Upper lobe of right lung (tissue), 1 donor: ENCODE measurements at places on chromosomes 4 and X. TPM values are rescaled to one million over a fixed set of nuclear protein-coding genes. Genes with fewer than 3 reads are reported as not detected.

GRCh38 chrX:48800574-48801279 lies 1.1 kb upstream of the HDAC6 start:
- no peak for DNase-seq

DNA sequence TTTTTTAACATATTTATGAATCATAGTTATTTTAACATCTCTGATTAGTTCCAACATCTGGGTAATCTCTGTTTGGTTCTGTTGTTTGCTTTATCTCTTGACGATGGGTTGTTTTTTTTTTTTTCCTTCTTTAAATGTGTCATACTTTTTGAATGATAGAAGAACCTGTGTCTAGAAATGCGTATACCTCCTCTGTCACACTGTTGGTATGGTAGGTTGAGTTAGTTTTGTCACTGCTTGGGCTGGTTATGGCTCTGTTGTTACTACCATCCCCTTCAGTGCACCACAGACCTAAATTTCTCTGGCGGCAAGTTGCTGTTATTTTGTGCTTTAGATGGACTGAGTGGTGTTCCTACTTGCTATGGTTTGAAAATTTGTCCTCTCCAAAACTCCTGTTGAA lies 16.8 kb downstream of the STIM2 start:
- no peak for DNase-seq

GPR34 gene
- 28.0 TPM for total RNA-seq

DNA sequence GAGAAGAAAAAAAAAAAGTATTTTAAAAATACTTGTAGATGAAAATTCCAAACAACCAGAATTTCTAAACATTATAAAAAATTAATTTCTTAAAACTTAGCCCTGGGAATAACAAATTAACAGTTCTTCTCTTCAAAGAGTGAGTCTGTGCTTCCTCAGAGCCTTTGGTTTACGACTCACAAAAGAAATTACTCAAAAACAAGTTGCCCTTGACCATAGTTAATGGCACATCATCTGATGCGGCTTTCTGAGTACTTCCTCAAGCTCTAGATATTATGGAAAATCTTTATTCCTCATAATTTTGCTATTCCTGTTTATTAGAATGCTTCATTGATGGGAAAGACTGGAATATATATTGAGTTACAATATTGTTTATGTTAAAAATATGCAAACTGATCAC lies 23.7 kb downstream of the TAPT1 start:
- DNase-seq: no peak

GRCh38 chr4:75054078-75054477 lies 121.2 kb downstream of the PARM1 start:
- DNase-seq: no peak

PWWP3B gene
- total RNA-seq: 1.1 TPM

CPZ gene
- total RNA-seq: 6.7 TPM

GRCh38 chrX:39445336-39445735 lies 644.1 kb downstream of the MID1IP1 start:
- no peak for DNase-seq

- no peak for DNase-seq
Measured at GRCh38 chrX:101759000-101759399, 99.3 kb upstream of the ARMCX2 start.

- DNase-seq: no peak
Measured at GRCh38 chr4:162522724-162523123, 358.9 kb upstream of the FSTL5 start.

DNA sequence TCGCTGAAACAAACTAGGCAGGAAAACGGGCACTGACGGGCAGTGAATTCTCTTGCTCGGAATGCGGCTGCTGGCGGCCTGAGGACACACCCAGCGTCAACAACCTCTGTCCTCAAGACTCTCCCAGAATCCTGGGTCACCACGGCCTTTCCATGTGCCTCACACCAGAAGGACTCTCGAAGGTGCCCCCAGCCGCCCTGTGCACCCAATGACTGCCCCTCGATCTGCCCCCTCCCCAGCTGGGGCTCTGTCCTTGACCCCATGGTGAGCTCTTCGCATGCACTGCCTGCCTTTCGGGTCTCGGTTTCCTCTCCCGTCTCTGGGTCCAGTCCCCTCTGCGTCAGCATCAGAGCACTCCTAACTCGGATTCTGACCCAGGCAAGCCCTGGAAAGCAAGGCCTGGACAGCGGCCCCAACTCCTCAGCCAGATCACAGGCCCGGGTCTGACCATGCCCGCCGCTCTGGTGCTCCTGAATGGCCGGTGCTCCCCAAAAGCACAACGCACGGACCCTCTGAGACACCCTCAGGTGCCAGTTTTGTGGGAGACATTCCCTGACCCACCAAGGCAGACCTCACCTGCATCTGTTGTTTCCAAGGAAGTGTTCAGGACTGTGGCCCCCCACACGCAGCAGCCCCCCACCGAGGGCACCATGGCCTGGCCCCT lies 56.0 kb downstream of the ACOX3 start:
- DNase-seq: no peak

- DNase-seq: no peak
Measured at GRCh38 chr4:152009983-152010709, 249.3 kb upstream of the GATB start.

- no peak for DNase-seq
Measured at GRCh38 chrX:47706575-47706974, 47.6 kb upstream of the UXT start.

GPC3 gene
- 67.7 TPM for total RNA-seq
